ENCODE measurements at places on chromosomes 4 and X. TPM values are rescaled to one million over a fixed set of nuclear protein-coding genes. Genes with fewer than 3 reads are reported as not detected.

DNA sequence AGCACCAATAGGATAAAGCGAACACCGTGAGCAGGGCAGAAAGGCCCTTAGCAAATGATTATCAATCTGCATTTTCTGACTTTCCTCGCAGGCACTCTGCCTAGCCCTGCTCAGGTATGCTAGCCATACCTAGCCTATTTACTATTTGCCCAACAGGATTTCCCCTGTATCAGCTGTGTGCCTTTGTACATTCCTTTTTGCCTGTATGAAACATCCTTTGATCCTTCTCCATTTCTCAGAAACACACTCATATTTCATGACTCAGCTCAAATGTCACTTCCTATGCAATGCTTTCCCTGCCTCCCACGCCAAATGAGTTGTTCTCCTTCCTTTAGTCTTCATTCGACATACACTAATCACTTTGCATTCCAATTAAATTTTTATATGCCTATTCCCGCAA is 37.2 kb downstream of the PCDH7 start:
- no peaks in the 10 kb centered on the region for H3K36me3 ChIP-seq
- H3K4me3 ChIP-seq, result peak overlapping the region; percentile 4
- DNase-seq, result peak; percentile 89
- H3K27me3 ChIP-seq, result no peaks in the 10 kb centered on the region
- H3K4me1 ChIP-seq, result peaks cover 44% of the 10 kb centered on the region
- H3K27ac ChIP-seq, result peak overlapping the region; percentile 83

DNA sequence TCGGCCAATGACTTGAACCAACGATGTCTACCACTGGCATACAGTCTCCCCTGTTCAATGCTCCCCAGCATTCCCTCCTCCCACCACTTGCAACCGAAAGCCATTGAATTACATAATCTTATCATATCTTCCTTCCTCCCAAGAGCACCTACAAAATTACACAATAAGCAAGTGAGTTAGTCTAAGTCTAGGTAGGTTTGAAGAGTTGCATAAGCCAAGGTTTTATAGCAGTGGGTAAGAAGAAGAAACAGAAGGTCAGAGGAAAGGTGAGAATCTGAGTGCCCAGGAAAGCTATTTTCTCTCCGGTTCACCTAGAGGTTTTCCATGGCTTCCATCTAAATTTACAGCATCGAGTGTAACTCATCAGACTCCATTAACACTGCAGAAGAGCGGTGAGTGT is 40.3 kb downstream of the ATP8A1 start:
- H3K36me3 ChIP-seq, result no peaks in the 10 kb centered on the region
- DNase-seq, result no peak
- H3K27ac ChIP-seq, result no peak overlapping the region
- no peak overlapping the region for H3K4me3 ChIP-seq

PITX2 gene
- 0.48 TPM for total RNA-seq

DNA sequence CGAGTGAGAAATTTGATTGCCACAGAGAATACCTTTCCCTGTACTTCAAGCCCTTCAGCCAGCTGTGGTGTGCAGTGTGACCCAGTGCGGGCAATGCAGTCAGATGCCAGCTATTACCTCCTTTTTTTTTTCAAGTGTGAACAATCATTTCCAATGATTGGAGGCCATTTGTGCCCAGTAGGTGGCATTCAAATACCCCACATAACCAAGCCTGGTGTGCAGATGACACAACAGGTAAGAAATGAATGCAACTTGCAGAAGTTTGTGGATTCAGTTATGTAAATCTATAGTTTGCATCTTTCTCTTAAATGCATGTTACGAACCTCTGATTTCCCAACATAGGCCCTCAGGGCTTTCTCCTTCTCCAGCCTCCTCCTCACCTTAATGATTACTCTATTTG is 98.0 kb downstream of the CLCN4 start:
- no peaks in the 10 kb centered on the region for H3K4me1 ChIP-seq
- no peaks in the 10 kb centered on the region for H3K36me3 ChIP-seq
- no peak overlapping the region for H3K27ac ChIP-seq
- no peak overlapping the region for H3K4me3 ChIP-seq
- H3K27me3 ChIP-seq, result no peaks in the 10 kb centered on the region

DNA sequence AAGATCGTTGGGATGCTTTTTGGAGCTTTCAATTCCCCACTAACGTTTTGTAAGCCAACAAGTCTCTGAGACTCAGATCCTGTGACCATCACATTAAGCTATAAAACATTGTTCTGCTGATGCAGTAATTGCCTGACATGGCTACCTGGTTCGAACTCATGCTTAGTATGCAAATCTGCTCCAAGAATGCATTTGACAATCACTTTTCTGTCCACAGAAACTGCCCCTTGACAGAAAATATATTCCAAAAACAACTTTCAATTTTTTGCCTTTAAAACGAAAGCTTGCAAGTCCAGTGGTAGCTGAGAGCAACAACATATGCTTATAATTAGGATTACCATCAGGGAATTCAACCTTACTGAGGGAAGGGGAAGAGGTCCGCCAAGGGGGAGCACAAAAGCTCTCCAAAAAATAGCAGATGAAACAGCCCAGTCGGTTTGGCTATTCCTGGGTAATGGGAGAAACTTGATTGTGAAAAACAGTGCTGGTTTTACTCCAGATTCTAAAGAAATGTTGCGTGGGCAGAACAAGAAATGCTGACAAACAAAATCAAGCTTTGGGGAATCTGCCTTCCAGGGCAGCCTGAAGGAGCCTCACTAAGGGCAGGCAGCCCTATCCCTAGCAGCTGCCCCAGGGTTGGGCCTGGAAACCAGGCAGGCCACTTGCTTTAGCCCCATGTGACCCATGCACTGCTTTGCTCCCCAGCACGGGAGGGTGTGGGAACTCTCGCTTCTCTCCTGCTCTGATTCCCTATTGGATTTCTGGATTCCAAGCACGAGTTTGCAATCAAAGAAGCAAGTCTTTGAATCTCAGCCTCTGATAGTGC is 160.7 kb upstream of the LDB2 start:
- no peak for DNase-seq
- no peaks in the 10 kb centered on the region for H3K4me1 ChIP-seq
- no peaks in the 10 kb centered on the region for H3K27me3 ChIP-seq
- H3K4me3 ChIP-seq, result no peak overlapping the region
- H3K27ac ChIP-seq, result no peak overlapping the region

STAP1 gene
- not detected for total RNA-seq

GSX2 gene
- not detected for total RNA-seq

Data from PC-9 (cell line).